H54 (cell line): ENCODE measurements at places on chromosomes 6 and 20.

GRCh38 chr20:32534661-32535240 lies 50.4 kb downstream of the NOL4L start:
- DNase-seq: no peak

DNA sequence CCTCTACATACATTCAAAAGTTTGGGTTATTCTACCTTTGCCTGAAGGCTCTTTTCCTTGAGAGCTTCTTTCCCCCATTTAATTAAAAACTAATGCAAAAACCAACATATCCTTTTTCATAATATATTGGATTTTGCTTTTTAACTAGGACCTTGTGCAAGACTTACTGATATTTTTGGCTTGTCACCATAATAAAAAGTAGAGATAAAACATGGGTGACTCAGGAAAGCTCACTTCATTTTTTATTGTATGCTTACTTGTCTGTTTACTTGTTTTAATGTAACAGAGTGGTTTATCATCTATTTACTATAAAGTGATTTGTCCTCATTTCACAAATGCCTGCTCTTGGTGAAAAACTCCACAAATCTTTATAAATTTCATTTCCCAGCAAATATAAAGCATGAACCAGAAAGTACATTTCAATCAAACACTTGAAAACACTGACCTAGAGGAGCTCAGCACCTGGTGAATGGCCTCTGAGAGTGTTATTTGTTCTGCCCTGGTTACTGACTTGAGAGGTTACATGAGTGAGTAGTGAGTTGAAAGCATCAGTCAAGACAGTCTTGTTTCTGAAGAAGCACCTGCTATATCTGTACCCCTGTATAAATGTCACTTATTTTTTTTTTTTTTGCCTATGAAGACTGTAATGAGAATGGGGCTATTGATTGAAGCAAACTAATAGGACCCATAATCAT lies 20.8 kb downstream of the ADGRG6 start:
- DNase-seq: no peak

- no peak for DNase-seq
Observed at GRCh38 chr20:61956396-61957342, 109.0 kb downstream of the TAF4 start.

DNA sequence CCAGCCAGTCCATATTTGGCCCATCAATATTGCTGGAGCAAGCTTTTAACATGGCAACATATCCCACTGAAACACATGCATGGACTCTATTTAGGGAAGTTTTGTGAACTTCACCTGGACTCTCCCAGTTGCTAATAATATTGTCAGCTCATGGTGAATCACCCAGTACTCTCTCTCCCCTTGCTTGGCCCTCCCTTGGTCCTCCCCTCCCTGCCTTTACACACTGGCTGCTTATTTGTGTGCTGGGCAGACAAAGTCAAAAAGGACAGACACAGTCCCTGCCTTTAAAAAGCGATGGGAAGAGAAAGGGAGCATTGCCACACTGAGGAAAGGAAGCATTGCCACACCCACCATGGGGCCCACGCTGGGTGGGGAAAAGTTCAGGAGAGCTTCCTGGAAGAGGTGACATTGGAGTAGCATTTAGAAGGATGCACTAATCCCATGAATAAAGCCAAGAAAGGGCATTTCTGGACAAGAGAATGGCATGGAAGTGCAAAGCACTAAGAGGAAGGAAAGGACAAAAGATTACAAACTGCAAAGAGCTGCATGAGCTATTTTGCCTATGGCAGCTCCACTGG lies 143.4 kb upstream of the EXOC2 start:
- no peak for DNase-seq

- DNase-seq: no peak
Observed at GRCh38 chr6:151299011-151299410, 59.2 kb downstream of the AKAP12 start.

GRCh38 chr6:144286503-144287393 lies 1.6 kb downstream of the UTRN start:
- peak; percentile 40 for DNase-seq

DNA sequence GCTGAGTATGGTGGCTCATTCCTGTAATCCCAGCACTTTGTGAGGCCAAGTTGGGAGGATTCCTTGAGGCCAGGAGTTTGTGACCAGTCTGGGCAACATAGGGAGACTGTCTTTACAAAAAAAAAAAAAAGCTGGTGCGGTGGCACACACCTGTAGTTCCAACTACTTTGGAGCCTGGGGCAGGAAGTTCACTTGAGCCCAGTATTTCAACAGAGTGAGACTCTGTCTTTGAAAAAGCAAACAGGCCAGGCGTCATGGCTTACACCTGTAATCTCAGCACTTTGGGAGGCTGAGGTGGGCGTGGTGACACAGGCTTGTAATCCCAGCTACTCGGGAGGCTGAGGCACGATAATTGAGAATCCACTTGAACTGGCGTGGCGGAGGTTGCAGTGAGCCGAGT lies 28.7 kb downstream of the MYBL2 start:
- no peak for DNase-seq

DNA sequence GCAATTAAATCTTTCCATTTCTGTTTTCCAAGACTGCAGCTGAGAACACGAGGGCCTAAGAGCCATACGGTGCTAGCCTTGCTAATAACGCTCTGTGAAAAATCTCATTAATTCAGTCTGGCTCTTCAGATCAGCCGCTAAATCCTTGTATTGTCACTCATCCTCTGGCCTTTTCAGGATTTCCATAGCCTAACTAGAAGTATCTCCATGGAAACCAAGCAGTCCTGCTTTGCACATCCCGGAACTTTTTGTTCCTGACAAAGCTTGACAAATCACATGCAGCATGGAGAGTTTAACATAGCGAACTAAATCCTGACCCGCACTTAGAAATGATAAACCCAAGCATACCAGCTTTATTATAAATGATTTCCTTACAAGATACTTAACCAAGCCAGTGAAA lies 383.7 kb downstream of the CD83 start:
- no peak for DNase-seq

DNA sequence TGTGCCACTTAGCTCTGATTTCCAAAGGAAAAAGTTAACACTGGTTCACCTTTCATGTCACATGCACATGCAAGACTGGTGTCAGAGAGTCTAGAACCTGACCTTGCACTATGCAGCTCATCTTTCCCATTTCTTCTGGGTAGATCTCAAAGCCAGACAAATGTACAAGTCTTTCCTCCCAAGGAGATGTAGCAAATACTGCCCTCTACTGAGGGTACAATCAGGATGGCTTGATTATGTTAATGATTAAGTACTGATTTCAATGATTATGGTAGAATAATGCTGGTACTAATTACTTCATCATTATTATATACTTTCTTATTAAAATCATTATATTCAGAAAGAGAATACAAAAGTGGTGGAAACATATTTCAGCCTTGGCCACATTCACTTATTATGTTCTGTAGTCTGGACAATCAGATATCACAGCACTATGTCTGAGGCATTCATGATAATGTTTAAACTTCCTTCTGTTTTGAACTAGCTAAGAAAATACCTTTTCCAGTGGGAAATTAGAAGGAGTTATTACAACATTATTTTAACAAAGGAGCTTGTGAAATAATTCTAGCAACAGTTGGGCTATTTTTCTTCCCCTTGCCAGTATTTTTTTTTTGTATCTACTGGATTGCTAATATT lies 68.5 kb upstream of the FOXO3 start:
- no peak for DNase-seq

DNA sequence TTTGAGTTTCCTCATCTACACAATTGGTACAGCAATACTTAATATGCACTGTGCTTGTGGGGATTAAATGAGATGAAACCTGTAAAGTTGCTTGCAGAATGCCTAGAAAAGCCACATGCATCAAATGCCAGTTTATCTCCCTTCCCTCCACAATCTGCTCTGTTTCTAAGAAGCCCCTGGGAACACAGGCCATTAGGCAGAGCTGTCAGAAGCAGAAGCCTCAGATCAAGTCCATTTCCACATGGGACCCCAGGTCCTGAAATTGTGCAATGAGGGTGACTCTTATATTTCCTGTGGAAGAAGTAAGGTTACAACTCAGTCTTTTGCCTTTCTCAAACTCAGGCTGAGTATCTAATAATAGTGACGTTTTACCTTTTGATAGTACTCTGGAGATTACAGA lies 737.4 kb downstream of the KIF16B start:
- DNase-seq: no peak

DNA sequence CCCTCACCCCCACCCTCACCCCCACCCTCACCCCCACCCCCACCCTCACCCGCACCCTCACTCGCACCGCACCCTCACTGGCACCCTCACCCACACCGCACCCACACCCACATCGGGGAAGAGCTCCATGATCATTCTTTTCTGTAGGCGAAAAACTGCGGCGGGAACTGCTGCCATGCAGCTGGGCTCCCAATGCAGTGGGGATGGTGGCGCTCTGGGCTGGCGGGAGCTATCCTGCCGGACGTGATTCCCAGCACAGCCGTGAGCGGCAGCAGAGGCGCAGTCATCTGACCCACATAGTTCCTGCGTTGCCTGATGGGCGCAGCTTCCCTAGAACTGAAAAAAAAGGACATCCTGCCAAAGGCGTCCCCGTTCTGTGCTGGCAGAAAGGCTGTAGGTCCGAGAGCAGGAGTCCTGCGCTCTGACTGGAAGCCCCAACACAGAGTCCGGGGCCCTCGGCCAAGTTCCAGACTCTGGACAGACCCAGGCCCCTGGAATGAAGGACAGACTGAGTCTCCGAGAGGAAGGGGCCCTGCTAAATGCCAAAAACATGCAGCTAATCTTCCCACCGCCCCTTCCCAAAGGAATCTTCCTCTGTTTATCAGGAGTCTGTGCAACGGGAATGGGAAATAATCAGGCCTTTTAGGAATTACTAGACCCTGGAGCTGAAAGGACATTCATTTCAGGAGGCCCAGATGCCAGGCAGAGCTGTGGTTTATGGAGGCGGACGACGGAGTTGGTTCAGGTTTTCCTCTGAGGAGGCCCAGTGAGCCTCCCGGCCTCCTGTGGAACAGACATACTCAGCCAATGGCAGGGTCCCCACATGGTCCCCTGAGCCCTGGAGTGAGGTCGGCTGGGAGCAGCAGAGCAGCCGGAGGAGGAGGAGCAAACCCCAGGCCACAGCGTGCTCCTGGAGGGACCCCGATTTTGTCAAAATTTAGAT lies 14.1 kb upstream of the TCFL5 start:
- DNase-seq: peak; percentile 97

- DNase-seq: no peak
Observed at GRCh38 chr6:107770541-107770940, 53.6 kb downstream of the SCML4 start.

- DNase-seq: no peak
Observed at GRCh38 chr6:31113861-31114540, 599 bp upstream of the PSORS1C1 start.

DNA sequence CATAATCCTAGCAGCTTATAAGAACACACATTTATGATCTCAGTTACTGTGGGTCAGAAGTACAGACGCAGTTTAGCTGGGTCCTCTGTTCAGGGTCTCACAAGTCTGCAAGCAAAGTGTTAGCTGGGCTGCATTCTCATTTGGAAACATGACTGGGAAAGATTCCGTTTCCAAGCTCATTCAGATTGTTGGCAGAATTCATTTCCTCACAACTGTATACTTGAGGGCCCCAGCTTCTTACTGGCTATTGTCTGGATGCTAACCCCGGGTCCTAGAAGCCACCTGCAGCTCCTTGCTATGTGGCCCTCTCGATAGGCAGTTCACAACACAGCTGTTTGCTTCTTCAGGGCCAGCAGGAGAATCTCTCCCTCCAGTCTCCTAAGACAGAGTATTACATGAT lies 13.1 kb downstream of the TCP11 start:
- no peak for DNase-seq

- no peak for DNase-seq
Observed at GRCh38 chr20:21344206-21344900, 41.2 kb downstream of the XRN2 start.
